ENCODE measurements at places on chromosomes 5 and 9. TPM values are rescaled to one million over a fixed set of nuclear protein-coding genes. Genes with fewer than 3 reads are reported as not detected.

Gene LCN12
- 0.79 TPM for polyA plus RNA-seq

Gene ADAMTS16
- polyA plus RNA-seq = 8.4 TPM

Gene PLAC8L1
- polyA plus RNA-seq = 1.1 TPM

Gene PCDHA1
- polyA plus RNA-seq = 0.11 TPM

Gene LAMC3
- polyA plus RNA-seq = 2.1 TPM

Gene DNAJA1
- polyA plus RNA-seq = 98.2 TPM
